ENCODE measurements at places on chromosomes 1 and 21.
A peak's percentile ranks its signal among the peaks of the same experiment; 100 is the strongest.

DNA sequence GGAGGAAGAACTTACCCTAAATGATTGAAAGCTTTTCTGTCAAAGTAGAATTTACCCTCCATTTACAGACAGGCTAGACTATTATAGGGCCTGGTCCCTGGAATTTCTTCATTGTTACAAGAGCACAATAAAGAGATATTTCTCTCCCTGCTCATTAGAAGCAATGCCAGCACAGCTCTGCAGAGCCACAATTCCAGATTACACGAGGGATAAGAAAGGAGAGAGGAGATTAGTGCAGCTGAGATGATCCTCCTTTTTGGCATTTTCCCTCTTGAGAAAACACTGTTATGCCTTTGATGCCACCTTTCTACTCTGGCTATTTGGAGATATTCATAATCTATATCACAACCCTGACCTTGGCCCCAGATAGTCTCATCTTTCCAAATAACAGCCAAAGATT lies 1119.5 kb upstream of the TMPRSS15 start:
- DNase-seq = no peak

DNA sequence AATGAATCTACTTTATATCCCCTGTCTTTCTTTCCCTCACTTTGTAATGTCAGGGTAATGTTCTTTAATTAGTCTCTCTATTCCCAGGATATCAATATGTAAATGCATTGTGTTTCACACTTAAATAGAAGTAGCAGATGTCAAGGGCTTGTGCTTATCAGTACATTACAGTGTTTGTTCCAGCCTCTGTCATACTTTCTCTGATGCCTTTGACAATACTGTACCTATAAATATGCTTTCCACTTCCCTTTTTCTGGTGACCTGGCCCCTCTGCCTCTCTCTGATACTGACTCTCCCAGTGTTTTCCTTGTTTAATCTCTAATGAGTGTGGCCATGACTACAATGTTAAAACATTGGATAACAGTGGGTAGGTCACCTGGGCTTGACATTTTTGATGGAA lies 862.0 kb upstream of the NEGR1 start:
- no peak for DNase-seq

DNA sequence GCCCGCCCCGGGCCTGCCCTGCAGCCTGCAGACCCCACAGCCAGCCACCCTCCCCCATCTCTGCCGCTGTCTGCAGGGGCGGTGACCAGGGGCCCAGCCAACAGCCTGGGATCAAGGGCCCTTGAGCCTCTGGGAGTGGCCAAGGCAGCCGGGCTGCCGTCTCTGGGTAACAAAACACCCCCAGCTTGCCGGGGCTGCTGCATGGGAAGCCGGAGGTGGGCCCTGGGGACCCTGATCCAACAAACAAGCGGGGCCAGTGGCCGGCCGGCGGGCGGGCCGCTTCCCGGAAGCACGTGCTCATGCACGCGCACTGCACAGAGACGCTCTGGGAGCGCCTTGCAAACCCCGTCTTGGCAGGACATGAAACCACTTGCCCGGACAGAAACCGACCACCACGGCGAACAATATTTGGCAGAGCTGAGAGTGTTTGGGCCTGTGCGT lies 13.2 kb downstream of the MEGF6 start:
- no peak for DNase-seq

GRCh38 chr21:38429011-38429410 lies 69.3 kb downstream of the ERG start:
- DNase-seq = no peak

DNA sequence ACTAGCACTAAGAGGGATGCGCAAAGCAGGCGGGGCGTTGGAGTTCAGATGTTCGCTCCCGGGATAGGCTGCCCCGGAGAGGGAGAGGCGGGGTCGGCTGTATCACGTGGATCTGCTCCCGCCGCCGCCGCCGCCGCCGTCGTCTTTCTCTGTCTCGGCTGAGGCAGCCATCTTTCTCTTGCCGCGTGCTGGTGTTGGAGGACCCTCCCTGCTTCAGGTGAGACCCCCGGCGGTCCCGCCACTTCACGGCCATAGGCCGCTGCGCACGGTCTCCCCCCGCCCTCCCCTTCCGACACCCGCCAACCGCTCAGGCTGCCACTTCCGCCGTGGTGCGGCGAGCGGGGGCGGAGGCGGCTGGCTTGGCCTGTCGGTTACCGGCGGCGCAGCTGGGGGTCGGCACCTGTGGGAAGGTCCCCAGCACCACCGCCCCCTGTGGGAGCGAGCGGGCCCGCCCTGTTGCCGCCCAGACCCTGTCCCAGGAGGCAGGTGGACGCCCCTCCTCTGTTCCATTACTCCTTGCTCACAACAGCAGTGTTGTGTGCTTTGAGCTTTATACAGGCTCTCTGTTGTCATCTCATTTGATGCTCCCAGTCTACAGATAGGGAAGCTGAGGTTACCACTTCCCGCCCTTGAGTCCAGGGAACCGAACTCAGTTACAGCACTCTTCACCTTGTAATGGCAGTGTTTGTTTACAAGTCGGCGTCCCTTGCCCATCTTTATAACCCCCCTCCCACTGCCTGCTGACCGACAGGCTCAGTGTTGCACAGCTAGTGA lies at the start of gene BTF3L4:
Gene BTF3L4, plus strand, starts transcription at position 133 of the 774 bp plus-strand sequence. CDS start 3,553 bp downstream, outside the sequence.
- peak; percentile 96 for DNase-seq

DNA sequence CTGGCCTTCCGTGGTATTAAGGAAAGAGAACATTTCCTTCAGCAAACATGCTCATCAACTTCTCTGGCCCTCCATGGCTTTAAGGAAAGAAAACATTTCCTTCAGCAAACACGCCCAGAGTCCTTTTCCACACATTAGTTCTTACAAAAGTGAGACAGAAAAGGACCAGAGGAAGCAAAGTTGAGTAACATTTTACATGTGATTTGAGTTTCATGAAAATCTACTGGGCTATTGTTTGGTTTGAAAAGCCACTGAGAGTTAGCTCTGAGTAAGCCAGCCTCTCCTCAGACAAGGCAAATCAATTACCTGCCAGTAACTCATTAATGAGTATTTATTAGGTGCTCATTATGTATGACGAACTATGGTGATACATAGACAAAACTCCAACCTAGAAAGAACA lies 78.0 kb downstream of the NID1 start:
- DNase-seq = peak; percentile 14

DNA sequence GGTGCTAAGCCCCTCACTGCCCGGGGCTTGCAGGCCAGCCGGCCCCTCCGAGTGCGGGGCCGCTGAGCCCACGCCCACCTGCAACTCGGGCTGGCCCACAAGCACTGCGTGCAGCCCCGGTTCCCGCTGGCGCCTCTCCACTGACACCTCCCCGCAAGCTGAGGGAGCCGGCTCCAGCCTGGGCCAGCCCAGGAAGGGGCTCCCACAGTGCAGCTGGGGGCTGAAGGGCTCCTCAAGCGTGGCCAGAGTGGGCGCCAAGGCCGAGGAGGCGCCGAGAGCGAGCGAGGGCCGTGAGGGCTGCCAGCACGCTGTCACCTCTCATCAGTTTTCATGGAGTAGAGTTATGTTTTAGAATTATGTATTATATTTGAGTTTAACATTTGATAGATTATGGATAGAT lies 176.5 kb upstream of the FAM78B start:
- DNase-seq = no peak

GRCh38 chr1:70205071-70205433 lies 327 bp downstream of the LRRC40 start:
- no peak for DNase-seq

GRCh38 chr1:147603986-147604385 lies 62.7 kb downstream of the BCL9 start:
- no peak for DNase-seq

DNA sequence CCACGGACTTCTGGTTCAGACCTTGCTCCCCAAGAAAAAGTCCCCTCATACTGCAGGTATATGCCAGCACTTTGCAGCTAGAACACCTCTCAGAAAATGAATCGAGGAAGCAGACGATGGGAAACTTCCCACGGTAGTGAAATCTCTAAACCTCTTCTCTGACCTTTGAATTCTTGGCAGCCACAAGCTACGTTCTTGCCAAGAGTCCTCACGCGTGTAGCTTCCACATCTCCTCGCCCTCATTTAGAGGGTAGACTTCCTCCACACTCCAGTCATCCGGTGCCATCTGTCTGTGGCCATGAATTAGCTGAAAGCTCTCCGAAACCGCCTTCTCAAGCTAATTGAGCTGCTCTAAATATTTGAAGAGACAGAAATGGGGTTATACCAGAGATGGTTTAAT lies 127.8 kb downstream of the RGS7 start:
- peak; percentile 3 for DNase-seq

DNA sequence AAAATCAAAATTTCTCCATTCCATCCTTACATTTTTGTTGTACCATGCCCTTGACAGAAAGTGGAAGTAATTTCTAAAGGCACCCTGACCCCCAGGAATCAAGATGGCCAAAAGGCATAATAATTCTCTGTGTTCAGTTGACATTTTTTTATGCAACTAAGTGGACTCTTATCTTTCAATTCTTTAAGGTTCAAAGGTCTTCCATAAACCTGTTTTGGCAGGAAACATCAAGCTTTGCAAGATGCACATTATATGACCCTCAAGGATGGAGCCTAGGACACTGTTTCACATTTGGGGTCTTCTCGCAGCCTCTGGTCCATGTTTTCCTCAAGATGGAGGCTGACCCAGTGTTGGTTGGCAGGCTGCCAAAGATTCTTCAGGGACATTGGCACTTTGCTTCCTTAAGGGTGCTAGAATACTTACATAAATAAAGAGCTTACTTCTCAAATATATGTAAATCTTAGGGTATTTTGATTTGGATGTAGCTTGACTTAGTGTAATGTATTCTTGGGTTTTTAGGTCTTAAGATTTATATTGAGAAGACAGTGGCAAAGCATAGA lies 48.0 kb upstream of the COG2 start:
- no peak for DNase-seq

- DNase-seq = no peak
These were observed 17.3 kb upstream of the LORICRIN start for GRCh38 chr1:153242160-153242559.

- DNase-seq = peak; percentile 11
These were observed 881.4 kb upstream of the B3GALT2 start for GRCh38 chr1:194067772-194068171.

DNA sequence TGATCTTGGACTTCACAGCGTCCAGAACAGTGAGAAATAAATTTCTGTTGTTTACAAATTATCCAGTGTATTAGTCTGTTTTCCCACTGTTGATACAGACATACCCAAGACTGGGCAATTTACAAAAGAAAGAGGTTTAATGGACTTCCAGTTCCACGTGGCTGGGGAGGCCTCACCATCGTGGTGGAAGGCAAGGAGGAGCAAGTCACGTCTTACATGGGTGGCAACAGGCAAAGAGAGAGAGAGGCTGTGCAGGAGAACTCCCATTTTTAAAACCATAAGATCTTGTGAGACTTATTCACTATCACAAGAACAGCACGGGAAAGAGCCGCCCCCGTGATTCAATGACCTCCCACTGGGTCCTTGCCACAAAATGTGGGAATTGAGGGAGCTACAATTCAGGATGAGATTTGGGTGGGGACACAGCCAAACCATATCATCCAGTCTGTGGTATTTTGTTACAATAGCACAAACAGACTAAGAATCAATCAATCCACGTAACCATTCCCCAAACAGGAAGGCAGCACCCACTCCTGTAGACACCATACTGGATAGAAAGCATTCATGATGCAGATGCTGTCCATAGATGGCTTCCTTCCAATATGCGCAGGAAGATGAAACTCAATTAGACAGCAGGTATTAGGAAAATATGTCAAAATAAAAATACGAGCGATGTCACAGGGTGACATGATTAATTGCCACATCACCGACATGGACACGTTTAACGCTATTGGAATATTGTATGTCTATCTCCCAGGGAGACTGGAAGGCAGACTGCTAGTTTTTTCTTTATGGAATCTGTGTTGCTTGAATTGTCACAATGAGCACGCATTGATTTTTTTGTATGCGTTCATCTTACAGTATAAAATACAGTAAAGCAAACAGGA lies 22.8 kb downstream of the ECE1 start:
- no peak for DNase-seq

DNA sequence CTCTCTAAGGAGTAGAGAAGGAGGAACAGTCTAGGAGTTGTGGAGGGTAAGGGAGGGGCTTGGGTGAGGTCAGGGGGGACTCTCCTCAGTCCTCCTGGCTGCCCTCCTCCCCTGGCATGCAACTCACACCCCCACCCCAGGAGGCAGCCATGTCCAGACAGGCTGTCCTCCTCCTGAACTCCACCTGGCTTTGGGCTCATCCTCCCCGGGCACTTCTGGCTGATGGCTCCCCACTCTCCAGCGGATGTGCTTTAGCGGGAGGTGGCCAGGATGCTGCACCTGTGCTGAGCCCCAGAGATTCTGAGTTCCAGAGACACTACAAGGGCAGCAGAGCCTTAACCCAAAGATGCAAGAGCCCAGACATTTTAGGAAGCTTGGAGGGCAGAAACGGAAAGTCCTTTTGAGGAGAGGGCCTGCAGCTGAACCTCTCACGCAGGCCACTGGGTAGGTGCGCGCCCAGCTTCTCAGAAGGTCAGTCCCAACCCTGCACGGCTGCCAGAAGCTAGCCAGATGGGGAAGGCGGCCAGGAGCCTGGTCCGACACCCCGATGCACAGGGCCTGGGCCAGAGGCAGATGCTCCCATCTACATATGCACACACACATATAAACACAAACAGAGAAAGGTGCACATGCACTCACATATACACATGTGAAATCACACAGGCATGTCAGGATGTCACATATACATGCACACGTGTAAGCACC lies 83.4 kb downstream of the PDE9A start:
- no peak for DNase-seq

- no peak for DNase-seq
These were observed 30.9 kb downstream of the GPR161 start for GRCh38 chr1:168105846-168106245.

GRCh38 chr1:198564716-198565115 lies 24.2 kb upstream of the ATP6V1G3 start:
- DNase-seq = no peak

DNA sequence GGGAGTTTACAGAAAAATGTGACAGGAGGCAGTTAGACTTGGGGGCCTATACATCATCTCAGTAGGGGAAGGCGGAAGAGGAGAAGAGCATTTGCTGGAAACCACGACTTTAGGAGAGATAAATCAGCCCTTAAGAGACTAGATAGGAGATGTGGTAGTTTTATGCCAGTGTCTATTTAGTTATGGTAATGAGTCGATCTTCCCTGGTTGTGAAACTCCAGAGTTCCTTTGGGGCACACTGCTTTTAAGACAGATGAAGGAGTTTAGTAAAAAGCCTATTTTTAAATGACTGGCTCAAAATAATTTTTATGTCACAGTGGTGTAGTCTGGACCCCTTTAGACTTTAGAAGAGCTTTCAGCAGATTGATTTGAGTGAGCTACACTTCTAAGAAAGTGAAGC lies 7.8 kb downstream of the PGM1 start:
- no peak for DNase-seq

DNA sequence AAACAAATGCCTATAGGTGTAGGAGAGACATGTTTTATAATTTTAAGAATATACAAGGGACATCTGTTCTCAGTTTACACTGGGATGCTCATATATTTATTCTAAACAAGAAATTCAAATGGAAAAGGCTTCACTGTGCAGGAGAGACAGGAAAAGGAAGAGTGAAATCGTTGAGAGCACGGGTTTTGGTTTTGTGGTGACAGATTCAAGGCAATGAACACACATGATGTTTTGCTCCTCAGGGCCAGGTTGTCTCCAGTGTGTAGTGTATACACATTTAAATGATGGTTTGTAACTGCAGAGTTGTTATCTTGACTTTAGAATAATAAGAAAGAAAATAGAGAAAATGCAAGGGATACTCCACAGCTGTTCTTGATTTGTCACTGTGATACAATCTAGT lies 73.7 kb downstream of the S1PR1 start:
- no peak for DNase-seq
